Stimulated activated CD4-positive, alpha-beta T cell treated with anti-CD3 and anti-CD28 coated beads, TNF-alpha, amount 100 ng/mL, for 4 hours (primary cell): ENCODE measurements at places on chromosomes 4 and X.

DNA sequence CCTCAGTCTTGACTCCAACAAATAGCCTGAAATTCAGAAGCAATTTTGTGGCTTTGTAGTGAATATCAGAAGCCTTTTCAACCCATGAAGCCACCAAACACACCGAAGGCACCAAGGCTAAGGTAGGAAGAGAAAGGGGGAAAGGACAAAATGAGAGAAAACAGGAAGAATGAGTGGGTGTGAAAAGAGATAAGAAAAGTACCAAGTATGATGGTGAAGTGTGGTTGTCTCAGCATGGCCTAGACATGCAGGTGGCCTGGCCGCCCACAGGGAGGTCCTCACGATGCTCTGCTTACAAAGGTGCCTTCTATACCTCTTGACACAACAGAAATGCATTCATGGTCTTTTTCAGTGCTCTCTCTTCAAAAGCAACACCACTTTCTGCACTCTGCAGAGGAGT is 34.9 kb downstream of the ACSL1 start:
- DNase-seq, result no peak

DNA sequence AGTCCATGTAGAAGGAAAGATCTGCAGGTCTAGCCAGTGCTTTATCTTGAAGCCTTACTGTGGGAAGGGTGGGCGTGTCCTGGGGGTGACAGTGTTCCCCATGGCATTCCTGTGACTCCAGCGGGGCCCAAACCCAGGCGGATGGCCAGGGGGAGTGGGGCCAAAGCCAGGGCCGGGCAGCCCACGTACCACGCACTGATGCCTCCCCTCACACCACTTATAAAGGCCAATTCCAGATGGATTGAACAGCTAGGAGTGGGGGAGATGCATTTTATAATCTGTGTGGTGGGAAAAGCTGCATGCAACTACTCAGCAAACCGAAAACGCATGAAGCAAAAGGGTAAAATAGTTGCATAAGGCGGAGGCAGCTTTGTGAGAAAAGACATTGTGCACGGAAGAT is 36.4 kb downstream of the NELFA start:
- DNase-seq, result no peak

GRCh38 chr4:3227878-3228675 is 20.9 kb upstream of the MSANTD1 start:
- DNase-seq, result no peak

DNA sequence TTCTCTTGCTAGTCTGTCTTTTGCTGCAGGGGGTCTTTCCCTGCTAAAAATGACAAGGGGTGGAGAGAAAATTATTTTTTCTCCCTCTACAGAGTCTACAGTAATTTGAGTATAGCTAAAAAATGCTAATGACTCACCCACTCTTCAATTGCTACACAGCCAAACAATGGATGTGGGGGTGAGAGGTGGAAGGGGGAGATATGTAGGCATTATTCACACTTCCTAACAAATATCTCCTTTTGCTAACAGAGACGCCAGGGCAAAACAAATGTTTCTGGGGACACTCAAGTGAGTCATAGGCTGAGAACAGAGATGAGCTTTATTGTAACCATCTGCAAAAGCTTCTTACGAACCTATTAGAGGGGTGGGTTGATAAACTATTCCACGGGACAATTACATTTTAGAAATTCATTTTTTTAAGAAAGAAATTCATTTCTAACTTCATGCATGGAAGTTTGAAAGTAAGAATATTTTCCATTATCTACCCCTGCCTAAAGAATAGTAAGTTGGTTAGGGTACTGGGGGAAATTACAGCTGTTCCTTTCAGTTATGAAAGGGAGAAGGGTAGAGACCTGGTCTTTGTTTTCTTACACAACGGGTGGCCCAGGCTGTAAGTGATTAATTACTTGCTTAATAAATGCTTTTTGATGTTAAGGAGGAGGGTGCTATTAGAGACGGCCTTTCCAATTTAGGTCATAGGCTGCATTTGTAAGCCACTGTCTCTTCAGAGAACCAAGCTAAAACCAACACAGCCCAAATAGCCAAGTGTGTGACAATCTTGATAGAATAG is 12.8 kb downstream of the SCD5 start:
- no peak for DNase-seq

DNA sequence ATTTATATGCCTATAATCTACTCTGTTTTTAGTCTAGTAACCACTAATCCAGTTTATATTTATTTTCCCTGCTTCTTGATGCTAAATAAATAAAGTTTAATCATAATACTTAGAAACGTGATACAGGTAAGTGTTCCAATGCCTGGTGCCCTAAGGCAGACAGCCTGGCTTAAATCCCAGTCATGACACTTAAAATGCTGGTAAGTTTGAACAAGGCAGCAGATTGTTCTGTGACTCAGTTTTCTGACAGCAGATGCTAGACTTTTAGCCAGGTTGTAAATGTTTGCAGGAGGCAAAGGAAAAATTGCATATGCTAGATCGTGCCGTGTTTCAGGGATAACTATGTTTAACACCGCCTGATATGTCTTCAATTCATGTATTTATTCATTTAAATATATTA is 2661.6 kb downstream of the PCDH7 start:
- no peak for DNase-seq

GRCh38 chrX:1453951-1454785 is 1.5 kb upstream of the ASMTL start:
- DNase-seq, result peak; percentile 93

DNA sequence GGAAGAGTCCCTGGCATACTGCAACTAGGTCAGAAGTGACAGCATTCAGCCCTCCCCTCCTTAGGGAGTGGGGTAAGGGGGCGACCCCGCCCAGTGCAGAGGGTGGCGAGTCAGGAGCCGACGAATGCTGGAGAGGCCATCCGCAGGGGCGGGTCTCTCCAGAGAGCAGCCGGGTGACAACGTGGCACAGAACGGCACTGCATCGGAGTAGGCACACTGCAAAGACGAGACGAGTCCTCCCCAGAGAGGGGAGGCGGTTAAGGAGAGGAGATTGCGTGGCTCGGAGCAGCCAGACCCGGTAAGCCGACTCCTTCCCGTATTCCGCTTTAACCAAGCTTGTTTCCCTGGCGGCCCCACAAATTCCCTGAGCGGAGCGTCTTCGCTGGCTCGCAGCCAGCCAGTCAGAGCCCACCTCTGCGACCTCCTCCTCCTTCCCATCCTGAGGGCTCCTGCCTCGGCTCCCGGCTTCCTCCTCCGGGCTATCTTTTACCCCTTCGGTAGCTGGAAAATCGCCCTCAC is 54.9 kb downstream of the LINC00632 start:
- DNase-seq, result no peak

DNA sequence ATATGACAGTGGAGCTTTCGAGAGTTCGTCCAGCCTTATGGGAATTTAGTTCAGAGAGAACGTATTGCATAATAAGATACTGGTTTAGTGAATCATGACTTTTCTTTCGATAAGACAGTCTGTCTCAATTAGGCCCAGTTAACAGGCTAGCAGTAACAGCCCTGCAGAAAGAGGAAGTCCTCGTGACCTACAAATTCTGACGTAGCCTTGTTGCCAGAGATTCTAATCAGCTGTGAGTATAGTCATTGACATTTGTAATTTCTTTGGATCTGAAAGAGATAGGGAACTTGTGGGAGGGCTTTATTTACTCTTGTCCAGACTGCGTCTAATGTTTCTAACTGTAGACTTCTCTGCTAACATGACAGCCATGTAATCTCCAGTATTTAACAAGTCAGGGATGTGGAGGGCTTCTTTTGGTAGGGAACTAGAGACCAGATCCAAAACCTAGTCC is 15.8 kb downstream of the ART3 start:
- no peak for DNase-seq

GRCh38 chrX:38970074-38970473 is 168.8 kb downstream of the MID1IP1 start:
- no peak for DNase-seq

- DNase-seq, result no peak
These were observed 110.2 kb upstream of the ADRA2C start for GRCh38 chr4:3655963-3656362.

- no peak for DNase-seq
These were observed 107.4 kb downstream of the MAML3 start for GRCh38 chr4:140046543-140046942.

- DNase-seq, result no peak
These were observed 68.3 kb upstream of the TMEM150C start for GRCh38 chr4:82630079-82630478.

DNA sequence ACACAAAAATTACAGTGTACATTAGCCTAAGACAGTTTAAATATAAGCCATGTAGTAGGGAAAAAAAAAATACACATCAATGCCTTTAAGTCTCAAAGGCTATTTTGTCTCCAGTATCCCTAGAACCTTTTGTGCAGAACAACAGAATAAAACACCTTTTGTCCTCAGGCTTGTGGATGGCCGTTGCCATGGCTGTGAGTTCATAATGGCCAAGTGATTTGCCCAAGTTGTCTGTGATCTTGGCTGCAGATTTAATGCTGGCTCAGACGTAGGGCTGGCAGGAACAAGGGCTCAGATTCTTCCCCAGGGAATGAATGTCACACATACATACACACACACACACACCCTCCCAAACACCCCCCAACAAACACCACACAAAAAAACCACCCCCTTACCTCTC is 25.3 kb downstream of the GPM6B start:
- no peak for DNase-seq

- no peak for DNase-seq
These were observed 3.3 kb downstream of the RFC1 start for GRCh38 chr4:39362827-39363226.

- no peak for DNase-seq
These were observed 16.6 kb downstream of the CLCN4 start for GRCh38 chrX:10173331-10173900.

GRCh38 chr4:185265942-185266341 is 56.5 kb downstream of the SNX25 start:
- no peak for DNase-seq

- DNase-seq, result peak; percentile 55
These were observed 25.0 kb downstream of the TACC3 start for GRCh38 chr4:1746265-1746691.

GRCh38 chrX:73851014-73852009 is 288.3 kb downstream of the CHIC1 start:
- no peak for DNase-seq

- no peak for DNase-seq
These were observed 456.5 kb downstream of the SPOCK3 start for GRCh38 chr4:166777760-166778159.

DNA sequence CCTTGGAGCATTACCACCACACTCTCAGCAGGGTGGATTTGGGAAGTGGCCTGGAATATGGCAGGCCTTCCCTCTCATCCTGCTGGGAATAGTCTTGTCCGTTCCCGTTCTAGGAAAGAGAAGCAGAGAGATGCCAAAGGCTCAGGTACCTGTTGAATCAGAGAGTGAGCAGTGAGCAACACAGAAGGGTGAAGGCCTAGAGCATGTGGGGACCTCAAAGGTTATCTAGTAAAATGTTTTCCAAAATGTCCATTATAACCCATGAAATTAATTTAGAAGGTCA is 30.8 kb downstream of the SLC16A2 start:
- no peak for DNase-seq

GRCh38 chrX:12581546-12581945 is 209.7 kb upstream of the PRPS2 start:
- DNase-seq, result no peak

GRCh38 chr4:118917582-118917981 is 28.9 kb downstream of the SYNPO2 start:
- DNase-seq, result no peak

- no peak for DNase-seq
These were observed 174.2 kb upstream of the DMD start for GRCh38 chrX:33385546-33385945.

DNA sequence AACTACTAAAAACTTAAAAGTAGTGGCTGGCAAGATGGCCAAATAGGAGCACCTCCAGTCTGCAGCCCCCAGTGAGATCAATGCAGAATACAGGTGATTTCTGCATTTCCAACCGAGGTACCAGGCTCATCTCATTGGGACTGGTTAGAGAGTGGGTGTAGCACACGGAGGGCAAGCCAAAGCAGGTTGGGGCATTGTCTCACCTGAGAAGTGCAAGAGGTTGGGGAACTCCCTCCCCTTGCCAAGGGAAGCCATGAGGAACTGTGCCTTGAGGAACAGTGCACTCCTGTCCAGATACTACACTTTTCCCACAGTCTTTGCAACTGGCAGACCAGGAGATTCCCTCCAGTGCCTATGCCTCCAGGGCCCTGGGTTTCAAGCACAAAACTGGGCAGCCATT is 311.1 kb downstream of the PAPSS1 start:
- DNase-seq, result no peak

GRCh38 chr4:114311787-114312186 is 286.8 kb upstream of the UGT8 start:
- DNase-seq, result no peak

GRCh38 chrX:13168269-13168668 is 123.8 kb upstream of the FAM9C start:
- DNase-seq, result no peak

DNA sequence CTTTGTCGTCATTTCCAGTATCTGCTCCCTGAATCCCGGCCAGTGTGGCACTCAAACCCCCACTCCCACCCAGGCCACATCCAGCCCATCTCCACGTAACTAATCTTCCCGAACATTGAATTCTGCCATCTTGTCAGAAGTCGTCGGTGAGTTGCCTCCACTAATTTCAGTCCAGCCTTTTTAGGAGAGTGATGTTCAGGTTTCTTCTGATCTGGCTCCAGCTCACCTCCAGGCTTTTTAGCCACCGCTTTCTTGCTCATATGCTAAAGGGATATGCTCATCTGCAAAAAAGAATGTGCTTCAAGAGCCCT is 1.3 kb downstream of the TMEM165 start:
- DNase-seq, result no peak

DNA sequence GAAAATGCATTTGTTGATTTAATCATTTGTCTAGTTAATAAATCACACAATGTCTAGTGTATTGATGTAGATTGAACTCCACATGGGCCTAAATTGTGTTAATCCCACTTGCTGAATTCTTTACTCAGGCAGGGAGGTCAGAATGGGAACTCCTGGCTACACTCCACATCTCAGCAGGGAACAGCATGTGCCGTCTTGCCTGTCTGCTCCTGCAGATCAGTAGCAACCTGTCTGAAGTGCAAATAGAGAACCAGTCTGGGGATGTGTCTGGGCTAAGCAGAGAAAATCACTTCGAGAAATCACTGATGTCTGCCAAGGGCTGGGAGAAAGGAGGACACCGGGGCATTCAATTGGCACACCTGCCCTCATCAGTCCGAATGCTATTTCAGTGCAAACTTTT is 16.5 kb upstream of the MXRA5 start:
- DNase-seq, result no peak

GRCh38 chr4:123618606-123619005 is 222.0 kb downstream of the SPRY1 start:
- DNase-seq, result no peak
